ENCODE measurements at places on chromosomes 12 and 14.

DNA sequence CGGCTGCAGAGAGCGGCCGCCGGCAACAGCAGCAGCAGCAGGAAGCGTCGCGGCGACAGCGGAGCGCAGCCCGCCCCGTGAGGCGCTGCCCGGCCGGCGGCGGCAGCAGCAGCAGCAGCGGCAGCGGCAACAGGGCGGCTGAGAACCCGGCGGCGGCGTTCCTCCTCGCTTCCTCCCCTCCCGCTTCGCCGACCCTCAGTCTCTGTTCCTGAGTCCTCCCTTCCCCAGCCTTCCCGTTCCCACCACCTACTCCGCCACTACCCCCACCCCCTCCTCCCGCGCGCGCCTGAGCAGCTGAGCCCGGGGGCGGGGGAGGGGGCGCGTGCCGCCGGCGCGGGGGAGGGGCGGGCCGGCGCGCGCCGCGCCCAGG, 310 bp downstream of the BICDL1 start:
- peak; percentile 53 for DNase-seq

DNA sequence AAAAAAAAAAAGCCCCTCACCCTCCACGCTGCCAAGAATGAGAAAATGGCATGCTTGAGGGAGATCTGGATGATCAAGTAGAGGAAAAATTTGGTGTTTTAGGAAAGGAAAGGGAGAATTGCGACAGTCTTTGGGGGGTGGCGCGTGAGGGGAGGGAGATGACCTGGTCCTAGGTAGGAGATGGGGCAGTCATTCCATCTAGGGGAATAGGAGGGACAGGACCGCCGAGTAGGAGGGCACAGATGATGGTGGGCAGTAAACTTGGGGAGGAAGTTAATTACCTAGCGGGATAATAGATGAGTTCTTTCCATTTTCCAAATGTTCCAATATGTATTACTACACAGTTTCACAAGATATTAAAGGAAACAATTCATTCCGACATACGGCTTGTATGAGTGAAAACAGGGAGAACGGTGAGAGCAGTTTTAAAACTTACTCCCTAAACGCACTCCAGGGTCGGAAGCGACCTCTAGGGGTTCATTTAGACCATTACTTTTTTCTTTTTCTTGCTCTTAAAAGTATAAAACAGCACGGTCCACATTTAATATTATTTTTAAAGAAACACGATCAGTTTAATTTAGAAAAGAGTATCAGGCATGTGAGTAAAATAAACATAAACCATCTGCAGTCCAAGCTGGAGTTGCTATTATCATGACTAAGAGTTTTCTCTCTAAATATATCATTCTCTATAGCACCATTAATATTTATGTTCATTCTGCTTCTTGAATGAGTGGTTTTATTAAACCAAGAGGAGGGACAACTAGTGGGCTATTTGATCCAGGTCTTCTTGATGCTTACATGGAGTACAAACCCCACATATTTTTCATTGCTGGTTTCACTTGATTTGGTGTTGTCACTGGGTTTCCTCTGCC, 3.0 kb upstream of the FNTB start:
- DNase-seq = no peak

- DNase-seq = no peak
These were observed 57.8 kb upstream of the NAP1L1 start for GRCh38 chr12:76142305-76142704.

DNA sequence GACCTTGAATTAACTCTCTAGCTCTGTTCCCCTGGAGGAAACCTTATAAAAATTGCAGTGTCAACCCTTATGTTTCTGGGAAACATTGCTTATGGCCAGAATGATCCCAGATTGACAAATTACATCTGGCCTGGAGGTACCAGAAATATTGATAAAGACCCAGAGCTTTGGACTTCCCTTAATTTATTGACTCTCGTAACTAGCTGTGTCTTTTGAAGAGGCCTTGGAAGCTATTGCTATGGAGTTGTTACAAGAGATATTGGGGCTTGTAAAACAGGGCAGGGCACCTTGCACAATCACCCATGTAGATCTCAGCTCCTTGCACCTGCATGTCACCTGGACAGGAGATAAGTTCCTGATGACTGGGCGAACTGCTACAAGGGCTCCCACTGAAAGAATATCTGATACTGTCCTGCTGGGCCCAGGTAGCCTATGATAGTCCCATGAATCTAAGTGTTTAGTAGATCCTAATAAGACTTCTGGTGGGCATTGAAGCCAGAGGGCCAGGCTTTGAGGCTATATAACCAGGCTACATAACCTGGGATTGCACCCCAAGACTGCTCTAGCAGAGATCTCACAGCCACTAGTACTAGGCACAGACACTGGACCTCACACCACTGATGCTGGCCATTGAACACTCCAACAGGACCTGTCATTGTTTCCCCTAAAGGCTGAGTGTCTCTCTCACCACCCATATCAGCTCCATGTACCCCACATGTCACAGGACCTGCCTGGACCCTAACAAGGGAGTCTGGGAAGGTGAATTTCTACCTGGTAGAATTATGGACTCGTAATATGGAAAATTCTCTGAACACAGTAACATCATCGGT, 135.7 kb upstream of the PWP1 start:
- no peak for DNase-seq

DNA sequence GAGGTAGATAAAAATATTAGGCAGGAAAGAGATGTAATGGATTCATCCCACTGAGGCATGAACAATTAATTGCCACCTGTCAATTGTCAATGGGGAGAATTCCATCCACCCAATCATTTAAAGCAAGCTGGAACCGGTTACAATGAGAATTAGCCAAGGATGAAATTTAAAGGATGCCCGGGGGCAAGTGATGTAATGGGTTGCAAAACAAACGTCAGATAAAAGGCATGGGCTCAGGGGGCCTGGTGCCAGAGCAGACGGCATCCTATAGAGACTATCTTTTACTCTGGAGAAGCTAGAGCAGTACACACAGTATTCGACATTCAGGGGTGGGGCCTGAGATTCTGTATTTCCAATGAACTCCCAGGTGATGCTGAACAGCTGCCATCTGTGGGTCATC, 80.5 kb upstream of the ZFP36L1 start:
- DNase-seq = no peak

DNA sequence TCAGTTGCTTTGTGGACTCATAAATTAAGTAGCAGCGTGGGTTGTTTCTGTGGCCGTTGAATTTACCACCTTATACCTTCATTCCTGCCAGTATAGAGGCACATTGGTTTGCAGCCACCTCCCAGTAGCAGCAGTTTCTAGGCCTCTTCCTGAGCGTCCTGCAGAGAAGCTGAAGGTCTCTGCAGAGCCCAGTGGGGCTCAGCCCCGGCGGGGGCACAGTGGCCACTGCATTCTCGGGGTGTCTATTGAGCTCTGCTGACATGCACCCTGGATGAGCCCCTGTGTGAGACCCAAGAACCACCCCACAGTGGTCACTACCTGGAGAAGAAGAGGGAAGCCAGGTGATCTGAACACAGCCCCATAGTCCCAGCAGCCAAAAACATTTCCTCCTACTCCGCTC, 57.7 kb upstream of the DYNC1H1 start:
- DNase-seq = no peak

Data from stimulated activated CD4-positive, alpha-beta T cell treated with anti-CD3 and anti-CD28 coated beads, Interleukin-4, amount 100 ng/mL, for 4 hours (primary cell).